Erythroblast (primary cell): ENCODE measurements at places on chromosomes 5 and 9.

GRCh38 chr5:14209836-14210235 lies 66.7 kb downstream of the TRIO start:
- no peak for DNase-seq

DNA sequence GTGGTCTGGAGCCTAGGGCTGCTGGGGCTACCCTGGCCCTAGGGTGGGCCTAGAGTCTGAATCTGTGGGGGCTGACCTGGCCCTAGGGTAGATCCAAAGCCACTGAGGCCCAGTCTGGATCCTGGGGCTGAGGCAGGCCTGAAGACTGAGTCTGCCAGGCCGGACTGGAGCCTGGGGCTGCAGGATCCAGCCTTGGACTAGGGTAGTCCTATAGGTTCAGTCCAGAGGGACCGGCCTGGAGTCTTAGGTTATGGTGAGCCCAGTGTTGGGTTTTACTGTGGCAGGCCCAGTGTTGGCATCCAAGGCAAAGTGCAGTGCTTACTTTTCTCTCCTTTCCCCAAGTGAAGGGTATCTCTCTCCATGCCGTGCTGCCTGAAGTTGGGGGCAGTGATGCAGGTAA lies 227.9 kb upstream of the TAS2R1 start:
- DNase-seq = no peak

DNA sequence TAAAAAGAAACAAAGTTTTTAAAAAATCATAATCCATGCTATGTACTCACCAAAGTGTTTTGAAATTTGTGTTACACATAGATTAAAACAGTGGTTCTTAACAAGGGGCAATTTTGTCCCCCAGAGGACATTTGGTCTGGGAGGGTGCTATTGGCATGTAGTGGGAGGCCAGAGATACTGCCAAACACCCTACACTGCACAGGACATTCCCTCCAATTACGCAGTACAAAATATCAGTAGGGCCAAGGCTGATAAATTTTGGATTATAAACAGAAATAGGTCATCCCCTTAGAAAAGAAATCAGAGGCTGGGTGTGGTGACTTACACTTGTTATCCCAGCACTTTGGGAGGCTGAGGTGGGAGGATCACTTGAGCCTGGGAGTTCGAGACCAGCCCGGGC lies 38.9 kb downstream of the ELL2 start:
- no peak for DNase-seq

- no peak for DNase-seq
Measured at GRCh38 chr9:130323051-130323745, 57.6 kb downstream of the HMCN2 start.

- DNase-seq = peak; percentile 29
Measured at GRCh38 chr9:124742940-124743339, 28.2 kb downstream of the NR6A1 start.

DNA sequence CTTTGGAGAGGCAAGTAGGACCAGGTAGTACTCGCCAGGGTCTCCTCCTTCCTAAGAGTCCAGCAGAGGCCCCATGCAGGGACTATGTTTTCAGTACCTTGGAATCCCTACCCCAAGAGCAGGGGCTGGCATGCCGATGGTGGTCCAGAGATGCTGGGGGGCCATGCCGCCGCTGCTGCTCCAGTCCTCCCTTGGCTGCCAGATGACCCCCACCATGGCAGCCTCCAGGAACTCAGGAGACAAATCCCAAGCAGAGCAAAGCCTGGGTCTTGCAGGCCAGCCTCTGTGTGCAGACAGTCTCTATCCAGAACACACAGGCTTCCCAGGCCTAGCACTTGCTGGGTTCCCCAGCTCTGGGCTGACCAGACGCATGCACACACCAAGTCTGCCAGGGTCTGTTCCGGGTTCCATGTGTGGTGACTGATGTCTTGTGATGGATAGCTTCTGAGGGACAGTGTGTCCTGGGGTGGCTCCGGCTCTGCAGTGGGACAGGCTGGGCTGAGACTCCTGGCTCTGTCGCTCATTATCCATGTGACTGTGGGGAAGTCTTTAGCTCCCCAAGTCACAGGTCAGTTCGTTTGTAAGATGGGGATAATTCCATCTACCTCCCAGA lies 127.3 kb downstream of the CRB2 start:
- DNase-seq = no peak

GRCh38 chr5:111167551-111167950 lies 56.6 kb upstream of the CAMK4 start:
- DNase-seq = no peak

DNA sequence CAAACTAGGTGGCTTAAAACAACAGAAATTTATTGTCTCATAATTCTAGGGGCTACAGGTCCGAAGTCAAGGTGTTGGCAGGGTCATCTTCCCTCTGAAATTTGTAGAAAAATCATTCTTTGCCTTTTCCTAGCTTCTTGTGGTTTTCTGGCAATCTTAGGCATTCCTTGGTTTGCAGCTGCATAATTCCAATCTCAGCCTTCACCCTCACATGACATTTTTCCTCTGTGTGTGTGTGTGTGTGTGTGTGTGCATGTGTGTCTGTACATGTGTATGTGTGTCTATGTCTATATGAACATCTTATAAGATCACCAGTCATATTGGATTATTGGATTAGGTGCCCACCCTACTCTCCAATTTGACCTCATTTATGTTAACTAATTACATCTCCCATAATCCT lies 330.6 kb downstream of the CHSY3 start:
- no peak for DNase-seq

GRCh38 chr5:144368556-144368955 lies 197.9 kb downstream of the KCTD16 start:
- no peak for DNase-seq

- no peak for DNase-seq
Measured at GRCh38 chr5:181241393-181241975, 2.2 kb downstream of the RACK1 start.

- DNase-seq = peak; percentile 59
Measured at GRCh38 chr5:10420932-10421331, 20.7 kb upstream of the ROPN1L start.

GRCh38 chr9:34958411-34958982 lies 412 bp downstream of the PHF24 start:
- DNase-seq = no peak

- no peak for DNase-seq
Measured at GRCh38 chr5:88787856-88788255, 95.1 kb downstream of the MEF2C start.

DNA sequence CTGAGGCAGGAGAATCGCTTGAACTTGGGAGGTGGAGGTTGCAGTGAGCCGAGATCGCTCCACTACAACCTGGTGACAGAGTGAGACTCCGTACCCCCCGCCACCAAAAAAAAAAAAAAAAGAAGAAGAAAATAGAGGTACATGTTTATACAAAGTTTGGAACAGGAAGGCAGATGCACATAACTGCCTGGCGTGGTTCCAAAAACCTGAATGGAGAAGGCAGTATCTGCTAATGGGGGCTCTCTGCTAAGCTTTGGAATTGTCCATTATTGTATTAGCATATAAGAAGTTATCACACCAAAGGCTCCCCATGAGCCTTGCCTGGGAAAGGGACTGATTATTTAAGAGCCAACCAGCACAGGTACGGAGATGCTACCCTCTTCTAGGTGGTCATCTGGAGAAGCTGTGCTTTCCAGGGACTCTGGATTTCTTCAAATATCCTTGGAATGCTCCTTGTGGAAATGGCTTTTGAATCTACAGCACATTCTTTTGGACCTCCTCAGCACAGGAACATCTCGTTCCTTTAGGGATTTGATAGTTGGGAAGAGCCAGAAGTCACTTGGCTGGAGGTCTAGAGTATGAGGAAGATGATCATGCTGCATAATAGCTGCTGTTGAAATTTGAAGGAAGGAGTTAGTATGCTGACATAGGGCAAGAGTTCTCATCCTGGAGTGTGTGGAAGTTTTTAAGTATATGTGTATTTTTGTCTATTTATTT lies 42.5 kb upstream of the ABCA1 start:
- peak; percentile 32 for DNase-seq

- no peak for DNase-seq
Measured at GRCh38 chr9:89872913-89873707, 268.3 kb downstream of the GADD45G start.

DNA sequence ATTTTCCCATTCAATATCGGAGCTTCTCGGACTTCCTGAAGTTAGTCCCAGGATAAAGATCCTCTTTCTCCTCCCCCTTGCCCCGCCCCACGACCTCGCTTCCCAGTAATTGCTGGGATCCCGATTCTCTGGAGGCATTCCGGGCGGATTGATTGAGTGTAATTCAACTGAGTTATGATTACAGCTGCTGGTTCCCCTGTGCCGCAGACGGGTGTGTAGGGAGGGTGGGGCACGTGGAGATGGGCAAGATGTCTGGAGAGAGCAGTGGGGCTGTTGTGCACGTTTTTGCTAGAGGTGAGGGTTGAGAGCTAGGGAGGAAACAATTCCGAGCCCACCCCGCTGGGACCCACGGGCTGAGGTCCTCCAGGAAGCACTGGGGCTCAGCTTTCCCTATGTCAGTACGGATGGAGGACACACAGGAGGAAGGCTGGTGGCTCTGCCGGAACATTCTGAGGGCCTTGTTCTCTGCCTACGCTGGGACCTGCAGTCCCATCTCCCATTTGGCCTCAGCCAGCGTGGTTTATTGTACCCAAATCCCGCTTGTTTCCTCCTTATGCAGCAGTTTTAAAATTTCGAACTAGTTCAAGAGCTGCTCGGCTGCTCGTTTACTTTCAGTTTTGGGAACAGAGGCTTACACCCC lies 2.4 kb upstream of the DMRT2 start:
- no peak for DNase-seq

GRCh38 chr9:3138231-3139229 lies 294.6 kb upstream of the PUM3 start:
- no peak for DNase-seq

GRCh38 chr5:31365776-31366175 lies 166.1 kb downstream of the DROSHA start:
- DNase-seq = no peak

DNA sequence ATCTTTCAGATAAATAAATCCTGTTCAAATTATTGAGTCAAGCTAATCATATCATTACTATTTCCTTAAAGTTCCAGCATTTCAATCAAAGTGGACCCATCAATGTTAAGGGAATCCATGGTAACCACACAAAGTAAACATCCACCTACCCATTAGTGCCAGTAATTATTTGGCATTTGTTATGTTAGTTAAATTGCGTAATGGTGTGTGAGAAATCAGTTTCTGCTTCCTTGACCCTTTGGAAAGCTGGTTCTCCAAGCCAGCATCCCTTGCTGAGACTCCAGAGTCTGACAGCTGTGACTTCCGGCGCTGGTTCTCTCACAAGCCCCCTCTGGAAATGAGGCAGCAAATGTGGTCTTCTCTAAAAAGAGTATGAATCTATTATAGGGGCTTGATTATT lies 308.6 kb upstream of the EFNA5 start:
- no peak for DNase-seq

- DNase-seq = no peak
Measured at GRCh38 chr9:90447773-90448172, 194.9 kb downstream of the DIRAS2 start.
